ENCODE measurements at places on chromosomes 5 and 9.

DNA sequence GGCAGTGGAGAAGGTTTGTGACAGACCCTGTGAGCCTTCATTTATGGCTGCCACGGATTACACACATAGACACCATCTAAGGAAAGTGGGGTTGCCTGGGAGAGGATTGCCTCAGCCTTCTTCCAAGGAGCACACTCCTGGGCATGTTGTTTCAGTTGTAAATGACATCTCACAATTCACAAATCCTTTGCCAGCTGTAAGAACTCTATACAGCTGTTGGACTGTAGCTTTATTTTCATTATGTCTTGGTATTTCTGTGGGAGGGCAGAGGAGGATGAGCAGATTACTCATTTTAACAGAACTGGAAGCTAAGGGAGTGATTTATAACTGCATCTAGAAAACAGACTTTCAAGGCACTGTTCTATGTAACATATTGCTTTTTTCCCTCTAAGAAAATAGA lies 25.6 kb downstream of the MELK start:
- DNase-seq, result peak; percentile 44

DNA sequence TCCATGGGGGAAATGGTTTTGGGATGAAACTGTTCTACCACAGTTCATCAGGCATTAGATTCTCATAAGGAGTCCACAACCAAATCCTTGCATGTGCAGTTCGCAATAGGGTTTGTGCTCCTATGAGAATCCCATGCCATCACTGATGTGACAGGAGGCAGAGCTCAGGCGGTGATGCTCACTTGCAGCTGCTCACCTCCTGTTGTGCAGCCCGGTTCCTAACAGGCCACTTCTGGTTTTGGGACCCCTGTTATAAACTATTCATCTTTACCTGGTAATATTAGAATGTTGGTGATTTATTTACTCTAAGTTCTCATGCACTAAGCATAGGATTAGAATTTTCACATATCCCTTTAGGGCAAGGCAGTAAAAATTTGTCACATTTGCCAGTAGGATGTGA lies 122.3 kb downstream of the CDC42SE2 start:
- no peak for DNase-seq

DNA sequence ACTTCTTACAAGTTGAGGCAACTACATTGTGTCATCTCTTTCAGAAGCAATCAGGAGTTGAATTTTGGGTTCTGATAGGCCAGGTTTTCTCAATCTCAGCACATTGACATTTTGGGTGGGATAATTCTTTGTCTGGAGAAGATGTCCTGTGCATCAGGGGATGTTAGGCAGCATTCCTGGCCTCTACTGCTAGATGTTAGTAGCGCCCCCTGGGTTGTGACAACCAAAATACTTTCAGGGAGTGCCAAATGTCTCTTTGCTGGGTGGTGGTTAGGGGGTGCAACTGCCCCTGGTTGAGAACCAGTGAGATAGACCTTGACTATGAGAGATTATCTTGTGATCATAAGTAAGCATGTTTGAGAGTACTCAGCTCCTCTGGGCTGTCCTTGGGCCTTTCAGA lies 164.3 kb upstream of the KLF9 start:
- DNase-seq, result no peak

DNA sequence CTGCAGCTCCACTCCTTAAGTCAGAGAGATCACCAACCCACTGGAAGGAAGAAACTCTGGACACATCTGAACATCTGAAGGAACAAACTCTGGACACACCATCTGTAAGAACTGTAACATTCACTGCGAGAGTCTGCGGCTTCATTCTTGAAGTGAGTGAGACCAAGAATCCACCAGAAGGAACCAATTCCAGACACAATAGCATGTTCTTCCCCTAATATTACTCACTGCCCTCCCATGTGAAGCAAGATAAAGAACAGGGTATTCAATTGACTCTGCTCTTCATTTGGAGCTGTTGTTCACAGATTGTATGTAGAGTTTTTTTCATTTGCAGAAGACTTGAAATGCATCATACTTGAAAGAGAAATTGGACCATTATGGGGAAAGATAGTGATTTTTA lies 10.8 kb downstream of the SAXO1 start:
- no peak for DNase-seq

GRCh38 chr5:8961956-8962355 lies 583.9 kb downstream of the SEMA5A start:
- no peak for DNase-seq

DNA sequence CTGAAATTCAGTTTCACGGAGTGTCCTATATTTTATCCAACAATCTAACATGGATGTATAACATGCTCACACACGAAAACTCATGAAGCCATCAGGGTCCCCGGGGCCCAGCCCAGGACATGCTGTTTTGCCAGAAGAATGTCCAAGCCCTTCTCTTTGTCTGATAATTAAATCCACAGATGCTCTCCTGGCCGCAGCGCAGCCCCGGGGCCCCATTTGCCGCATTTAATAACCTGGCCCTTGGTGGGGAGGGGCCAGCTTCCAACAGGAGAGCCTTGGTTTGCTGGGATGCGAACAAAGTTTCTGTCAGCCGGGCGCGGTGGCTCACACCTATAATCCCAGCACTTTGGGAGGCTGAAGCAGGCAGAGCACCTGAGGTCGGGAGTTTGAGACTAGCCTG lies 30.0 kb downstream of the PLPP7 start:
- DNase-seq, result no peak

GRCh38 chr9:137111788-137112563 lies 2.6 kb downstream of the DPP7 start:
- peak; percentile 4 for DNase-seq

GRCh38 chr5:130571076-130571475 lies 594.0 kb downstream of the HINT1 start:
- DNase-seq, result no peak

GRCh38 chr9:114487607-114488300 lies 17.5 kb downstream of the WHRN start:
- DNase-seq, result peak; percentile 89

DNA sequence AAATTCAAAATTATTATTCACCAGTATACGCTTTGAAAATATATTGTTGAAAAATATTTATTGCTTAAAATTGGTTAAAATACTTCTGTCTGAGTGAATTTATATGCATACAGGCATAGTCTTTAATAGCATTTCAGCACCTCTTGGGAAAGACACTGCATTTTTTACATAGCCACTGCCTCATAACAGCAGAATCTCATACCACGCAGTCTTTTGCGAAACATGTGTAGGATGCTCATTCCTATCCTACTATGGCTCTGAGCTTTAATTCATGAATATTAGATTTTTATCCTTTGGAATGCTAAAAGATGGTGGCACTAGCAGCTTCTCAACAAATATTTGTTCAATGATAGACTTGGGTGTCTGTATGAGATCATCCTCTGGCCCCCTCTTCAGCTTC lies 94.0 kb upstream of the SH3GL2 start:
- DNase-seq, result no peak

GRCh38 chr5:154766558-154767281 lies 11.5 kb downstream of the LARP1 start:
- no peak for DNase-seq

DNA sequence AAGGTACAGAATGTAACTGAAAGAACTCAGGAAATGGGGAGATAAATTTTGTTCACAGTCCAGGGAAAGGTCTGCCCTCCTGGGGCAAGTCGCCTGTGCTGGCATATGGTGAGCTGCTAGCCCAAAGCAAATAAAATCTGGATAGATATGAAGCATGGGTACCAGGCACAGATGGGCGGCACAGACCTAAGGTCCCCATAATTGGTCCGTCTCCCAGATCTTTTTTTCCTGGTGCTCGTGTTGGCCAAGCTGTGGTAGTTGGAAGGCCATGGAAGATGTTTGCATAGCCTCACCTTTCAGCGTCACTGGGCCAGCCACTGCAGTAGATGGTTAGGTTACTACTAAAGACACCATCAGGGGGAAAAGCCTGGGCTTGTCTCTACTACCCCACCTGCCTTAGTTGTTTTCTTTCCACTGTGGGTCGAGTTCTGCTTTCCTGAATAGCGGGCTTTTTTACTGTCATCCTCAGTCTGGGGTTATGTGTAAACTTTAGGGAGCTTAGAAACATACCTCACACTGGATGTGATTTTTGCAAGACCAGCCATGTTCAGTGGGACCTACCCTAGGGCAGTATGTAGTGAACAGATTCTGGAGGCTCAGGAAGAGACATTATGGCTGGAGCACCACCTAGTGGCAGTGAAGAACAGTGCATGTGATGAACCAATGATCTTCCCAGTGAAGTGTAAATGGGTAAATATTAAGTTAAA lies 24.2 kb upstream of the GLRX start:
- DNase-seq, result peak; percentile 81

- no peak for DNase-seq
Measured at GRCh38 chr5:142549834-142550233, 136.1 kb downstream of the FGF1 start.

DNA sequence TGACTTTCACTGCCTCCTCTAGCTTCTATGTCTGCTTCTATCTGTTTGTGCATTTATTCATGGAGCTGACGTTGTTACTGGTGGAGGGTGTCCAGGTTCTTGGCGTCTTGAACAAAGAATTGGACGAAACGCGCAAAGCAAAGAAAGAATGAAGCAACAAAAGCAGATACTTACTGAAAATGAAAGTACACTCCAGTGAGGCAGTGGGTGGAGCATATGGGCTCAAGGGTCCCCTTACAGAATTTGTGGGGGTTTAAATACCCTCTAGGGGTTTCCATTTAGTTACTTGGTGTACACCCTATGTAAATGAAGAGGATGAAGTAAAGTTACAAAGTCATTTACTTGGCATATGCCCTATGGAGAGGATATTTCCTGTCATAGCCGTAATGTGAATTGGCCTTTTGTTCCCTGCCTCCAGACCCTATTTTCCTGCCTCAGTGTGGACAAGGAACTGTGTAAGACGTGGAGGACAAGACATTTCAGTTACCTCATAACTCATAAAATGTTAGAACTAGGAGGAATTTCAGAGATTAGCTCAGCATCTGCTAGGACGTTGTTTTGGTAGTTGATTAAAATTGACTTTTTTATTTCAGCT lies 3.1 kb downstream of the POLR3G start:
- DNase-seq, result no peak

DNA sequence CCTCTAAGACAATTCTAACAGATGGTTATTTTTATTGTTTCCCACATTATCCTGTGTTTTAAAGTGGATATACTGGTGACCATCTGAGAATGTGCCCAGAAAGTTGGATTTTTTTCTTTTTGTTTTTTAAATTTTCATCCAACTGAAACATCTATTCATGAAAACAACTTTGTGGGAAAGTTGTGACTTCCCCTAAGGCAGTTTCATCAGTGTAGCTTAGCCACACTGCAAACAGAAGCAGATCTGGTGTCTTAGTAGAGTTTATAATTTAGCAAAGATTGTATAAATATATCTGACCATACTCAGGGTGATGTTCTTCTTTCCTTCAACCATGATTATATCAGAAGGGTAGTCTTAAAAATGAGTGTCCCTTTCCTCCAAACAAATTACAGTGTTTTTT lies 1241.3 kb downstream of the MAT2B start:
- no peak for DNase-seq

GRCh38 chr9:74771262-74771585 lies 116.5 kb downstream of the TRPM6 start:
- no peak for DNase-seq

- no peak for DNase-seq
Measured at GRCh38 chr9:4510546-4511322, 20.5 kb downstream of the SLC1A1 start.

DNA sequence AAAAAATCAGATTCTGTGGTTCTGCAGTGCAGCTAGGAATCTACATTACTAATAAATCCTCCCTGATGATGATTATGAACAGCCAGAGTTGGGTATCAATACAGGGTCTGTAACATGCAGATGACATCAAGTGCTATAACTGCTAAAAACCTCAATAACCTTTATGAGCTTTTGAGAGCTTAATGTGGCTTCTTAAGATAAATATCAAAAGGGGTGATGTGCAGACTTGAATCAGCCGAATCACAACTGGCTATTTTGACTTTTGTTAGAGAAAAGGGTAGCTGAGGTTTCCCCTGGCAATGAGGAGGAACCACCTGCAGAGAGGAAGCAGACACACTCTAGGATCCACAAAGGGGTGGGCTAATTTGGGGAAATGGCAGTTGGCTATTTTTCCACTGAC lies 30.2 kb downstream of the CAPSL start:
- no peak for DNase-seq

- no peak for DNase-seq
Measured at GRCh38 chr5:54868511-54869483, 116.6 kb downstream of the ESM1 start.

DNA sequence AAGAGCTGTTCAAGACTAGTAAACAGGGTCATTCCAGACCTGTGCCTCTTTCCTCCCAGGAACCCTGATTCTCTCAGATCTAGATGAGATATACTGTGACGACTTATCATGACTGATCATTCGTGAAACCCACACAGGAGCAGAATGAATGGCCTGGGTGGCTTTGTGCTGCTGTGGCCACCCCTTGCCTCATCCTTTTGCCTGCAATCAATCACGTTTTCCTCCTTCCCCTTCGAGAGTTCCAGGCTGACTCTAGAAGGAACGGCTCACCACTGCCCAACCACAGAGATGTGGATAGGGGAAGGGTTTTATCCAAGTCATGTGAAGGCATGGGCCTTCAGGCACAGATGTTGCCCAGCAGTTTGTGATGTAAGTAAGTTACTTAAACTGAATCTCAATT lies 5.8 kb downstream of the ANXA6 start:
- peak; percentile 72 for DNase-seq

DNA sequence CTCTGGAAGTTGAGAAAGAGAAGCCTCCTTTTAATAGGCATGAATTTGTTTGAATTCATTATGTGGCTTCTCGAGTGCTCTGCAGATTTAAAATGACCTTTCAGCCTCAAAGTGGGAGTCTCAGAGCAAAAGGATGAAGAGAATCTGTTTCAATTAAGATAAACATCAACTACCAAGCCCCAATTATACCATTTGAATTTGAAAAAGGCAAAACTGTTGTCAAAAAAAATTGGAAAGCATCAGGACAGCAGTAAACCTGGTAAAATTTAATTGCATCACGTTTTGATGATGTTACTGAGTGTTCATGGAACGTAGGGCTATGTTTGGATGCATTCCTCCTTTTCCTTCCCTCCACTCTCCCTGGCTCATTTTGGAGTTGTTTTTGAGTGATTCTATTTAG lies 637.2 kb downstream of the PDE4D start:
- DNase-seq, result no peak

GRCh38 chr5:150065346-150065745 lies 21.0 kb downstream of the CSF1R start:
- DNase-seq, result peak; percentile 54

DNA sequence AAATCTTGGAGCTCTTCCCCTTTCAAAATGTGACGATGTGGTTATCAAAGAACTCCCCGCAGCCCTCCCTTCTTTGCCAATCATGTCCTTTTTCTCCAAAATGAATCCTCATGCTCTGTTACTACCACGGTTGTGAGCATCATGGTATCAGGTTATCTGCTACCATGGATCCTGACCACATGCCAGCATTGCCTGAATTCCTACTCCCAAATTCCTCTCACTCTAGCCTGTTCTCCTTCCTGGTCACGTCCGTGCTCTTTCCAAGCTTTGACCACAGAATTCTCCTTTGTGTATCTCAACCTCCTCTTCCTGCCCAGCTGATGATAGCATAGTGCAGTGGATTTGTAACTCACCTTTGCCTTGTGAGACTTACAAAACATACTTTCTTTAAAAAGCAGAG lies 59.5 kb upstream of the FBXL7 start:
- peak; percentile 6 for DNase-seq

- no peak for DNase-seq
Measured at GRCh38 chr5:105836268-105836667, 1834.5 kb downstream of the EFNA5 start.

Data from GM03348 (cell line).